ENCODE measurements at places on chromosomes 2 and 18.

GRCh38 chr18:21196426-21196825 is 45.6 kb upstream of the GREB1L start:
- DNase-seq = no peak

DNA sequence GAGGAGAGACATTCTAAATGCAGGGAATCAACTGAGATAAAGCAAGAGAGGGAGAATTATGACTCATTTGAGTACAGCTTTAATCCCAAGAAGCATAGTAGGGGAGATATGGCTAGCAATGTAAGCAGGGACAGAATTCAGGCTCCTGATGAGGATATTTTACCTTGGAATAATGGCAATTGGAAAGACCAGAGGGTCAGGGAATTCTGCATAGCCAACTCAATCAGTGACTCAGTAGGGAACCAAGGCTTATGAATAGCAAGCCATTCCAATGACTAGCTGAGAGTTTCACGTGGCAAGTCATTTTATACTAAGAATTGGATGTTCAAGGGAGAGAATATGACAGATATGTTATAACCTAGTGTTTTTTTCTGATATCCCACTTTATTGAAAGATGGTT is 563.8 kb upstream of the NETO1 start:
- DNase-seq = no peak

DNA sequence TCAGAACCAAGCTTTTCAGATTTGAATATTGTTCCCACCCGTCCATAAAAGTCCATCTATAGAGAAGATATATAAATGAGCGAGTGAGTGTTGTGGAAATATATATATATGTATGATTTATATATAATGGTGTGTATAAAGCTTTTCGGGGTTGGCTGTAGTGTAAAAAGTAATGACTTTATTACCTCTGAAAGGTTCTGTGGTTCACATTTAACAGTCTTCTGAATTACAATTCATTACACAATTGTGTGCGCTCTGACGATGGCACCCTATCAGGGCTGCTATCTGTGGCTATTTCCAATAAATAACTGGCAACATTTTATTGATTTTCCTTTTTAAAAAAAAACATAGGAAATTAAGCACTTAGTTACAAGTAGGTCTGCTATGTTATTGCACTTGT is 2.7 kb upstream of the BCL11A start:
- no peak for DNase-seq

DNA sequence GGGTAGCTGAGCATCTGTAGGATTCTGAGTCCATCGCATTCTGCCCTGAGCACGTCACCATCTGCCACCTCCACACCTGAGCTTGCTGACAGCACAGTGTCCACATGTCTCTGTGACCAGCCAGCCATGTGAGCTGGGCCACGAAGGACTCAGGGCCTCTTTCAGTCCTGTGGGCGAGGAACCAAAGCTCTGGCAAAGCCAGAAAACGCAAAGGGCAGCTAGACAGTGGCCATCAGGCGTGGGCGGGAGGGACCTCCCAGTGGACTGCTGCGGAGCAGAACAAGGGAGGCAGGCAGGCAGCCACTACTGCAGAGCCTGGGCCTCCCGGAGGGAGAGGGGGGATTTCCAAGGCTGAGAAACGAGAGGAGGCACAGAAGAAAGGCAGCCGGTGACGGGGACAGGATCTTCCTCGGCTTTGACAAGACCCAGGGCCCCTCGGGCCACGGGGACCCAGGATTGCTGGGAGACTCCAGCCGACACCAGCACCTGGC is 274.6 kb upstream of the SALL3 start:
- no peak for DNase-seq

GRCh38 chr2:225937625-225938187 is 538.2 kb downstream of the NYAP2 start:
- no peak for DNase-seq

- no peak for DNase-seq
Observed at GRCh38 chr2:33015421-33016142, 68.8 kb downstream of the LTBP1 start.

DNA sequence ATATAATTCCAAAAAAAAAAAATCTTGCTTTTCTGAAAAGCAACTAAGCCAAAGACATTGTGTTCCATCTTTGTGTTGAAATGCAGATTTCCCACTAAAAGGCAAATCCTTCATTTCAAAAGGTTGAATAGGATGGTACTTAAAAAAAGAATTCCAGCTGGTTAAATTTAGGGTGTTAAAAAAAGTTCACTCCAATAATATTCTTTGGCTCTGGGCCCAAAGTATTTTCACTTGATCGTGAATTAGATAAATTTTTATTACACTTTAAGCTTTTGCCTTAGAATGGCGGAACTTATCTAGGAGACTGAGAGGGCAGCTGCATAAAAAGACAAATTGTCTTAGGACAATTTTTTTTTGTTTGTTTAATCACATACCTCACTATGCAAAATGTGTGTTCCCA is 79.2 kb downstream of the BCL11A start:
- no peak for DNase-seq

DNA sequence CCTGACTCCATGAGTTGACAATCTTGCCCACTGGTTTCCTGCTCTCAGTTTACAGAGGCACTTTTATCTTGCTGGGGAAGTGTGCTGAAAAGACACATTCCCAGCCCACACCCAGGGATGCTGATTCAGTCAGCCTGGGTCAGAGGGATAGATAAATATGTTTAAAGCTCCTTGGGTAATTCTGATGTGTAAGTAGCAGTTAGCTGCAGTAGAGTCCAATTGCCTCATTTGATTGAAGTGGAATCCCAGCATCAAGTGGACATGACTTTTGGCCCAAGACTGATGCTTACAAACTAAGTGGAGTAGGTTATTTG is 29.4 kb downstream of the PSD4 start:
- DNase-seq = no peak

DNA sequence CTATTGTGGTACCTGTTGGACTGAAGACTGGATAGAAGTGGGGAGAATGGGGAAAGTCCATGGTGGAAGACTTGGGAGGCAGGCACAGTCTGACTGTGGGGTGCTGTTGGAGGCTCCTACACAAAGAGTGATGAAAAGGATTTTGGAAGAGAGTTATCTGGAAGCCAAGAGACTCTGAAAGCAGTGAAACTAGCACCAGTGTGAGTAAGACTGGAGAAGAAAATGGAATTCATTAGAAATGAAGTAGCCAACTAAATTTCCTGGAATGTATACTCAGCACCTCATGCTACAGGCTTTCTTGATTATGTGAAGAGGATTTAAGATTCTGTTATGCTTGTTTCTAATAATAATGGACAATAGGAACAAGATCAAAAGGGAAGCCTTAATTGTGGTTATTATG is 27.7 kb downstream of the ELP2 start:
- DNase-seq = no peak

DNA sequence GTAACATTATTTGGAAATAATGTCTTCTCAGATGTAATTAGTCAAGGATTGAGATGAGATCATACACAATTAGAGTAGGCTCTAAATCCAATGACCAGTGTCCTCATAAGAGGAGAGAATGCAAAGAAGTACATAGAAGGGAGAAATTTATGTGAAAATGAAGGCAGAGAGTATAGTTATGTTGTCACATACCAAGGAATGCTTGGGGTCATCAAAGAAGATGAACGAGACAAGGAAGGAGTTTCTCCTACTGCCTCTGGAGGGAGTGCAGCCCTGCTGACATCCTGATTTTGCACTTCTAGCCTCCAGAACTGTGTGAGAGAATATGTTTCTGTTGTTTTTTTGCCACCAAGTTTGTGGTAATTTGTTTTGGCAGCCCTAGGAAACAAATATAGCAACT is 100.1 kb downstream of the GALNT13 start:
- DNase-seq = no peak

- no peak for DNase-seq
Observed at GRCh38 chr18:7658701-7659100, 91.6 kb downstream of the PTPRM start.

- no peak for DNase-seq
Observed at GRCh38 chr2:97714950-97715652, 1.7 kb downstream of the ZAP70 start.

DNA sequence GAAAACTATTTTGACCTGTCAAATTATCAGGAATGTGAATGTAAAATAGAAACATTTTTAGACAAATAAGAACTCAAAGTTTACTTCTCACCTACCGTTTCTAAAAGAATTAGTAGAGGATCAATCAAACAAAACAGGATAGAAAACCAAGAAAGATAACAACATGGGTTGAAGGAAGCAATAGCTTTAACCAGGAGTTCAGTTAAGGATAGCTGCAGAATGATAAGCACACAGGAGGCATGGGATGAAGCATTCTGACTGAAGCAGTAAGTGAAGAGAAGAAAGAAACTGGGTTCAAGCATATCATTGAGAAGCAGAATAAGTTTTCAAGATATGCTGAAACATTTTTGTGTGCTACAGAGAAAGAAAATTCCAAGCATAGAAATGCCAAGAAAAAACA is 52.3 kb downstream of the TWSG1 start:
- DNase-seq = no peak

DNA sequence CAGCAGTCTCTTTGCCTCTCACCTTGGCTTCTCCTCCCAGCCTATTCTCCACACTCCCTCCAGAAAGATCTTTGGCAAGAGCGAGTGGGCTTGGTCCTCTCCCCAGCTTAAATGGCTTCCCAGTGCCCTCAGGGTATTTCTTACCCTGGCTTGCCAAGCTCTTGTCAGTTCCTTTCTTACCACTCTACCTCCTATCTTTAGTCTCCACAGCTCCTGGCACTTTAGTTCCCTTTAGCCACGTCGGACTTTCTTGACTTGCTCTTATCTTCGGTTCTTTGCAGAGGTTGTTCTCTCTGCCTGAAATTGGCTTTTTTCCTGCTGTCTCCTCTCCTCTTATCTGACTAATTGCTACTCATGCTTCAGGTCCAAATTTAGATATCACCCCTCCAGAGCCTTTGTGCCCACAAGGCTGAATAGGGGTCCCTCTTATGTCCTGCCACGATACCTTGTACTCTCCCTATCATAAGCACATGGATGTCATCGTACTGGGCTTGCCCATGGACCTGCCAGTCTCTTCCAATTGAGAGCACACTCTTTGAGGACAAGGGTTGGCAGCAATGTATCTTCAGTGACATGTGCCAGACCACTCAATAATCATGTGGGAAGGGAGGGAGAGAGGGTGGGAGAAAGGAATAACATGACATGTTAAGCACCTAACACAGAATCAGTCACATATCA is 131.7 kb upstream of the CTAGE1 start:
- no peak for DNase-seq

DNA sequence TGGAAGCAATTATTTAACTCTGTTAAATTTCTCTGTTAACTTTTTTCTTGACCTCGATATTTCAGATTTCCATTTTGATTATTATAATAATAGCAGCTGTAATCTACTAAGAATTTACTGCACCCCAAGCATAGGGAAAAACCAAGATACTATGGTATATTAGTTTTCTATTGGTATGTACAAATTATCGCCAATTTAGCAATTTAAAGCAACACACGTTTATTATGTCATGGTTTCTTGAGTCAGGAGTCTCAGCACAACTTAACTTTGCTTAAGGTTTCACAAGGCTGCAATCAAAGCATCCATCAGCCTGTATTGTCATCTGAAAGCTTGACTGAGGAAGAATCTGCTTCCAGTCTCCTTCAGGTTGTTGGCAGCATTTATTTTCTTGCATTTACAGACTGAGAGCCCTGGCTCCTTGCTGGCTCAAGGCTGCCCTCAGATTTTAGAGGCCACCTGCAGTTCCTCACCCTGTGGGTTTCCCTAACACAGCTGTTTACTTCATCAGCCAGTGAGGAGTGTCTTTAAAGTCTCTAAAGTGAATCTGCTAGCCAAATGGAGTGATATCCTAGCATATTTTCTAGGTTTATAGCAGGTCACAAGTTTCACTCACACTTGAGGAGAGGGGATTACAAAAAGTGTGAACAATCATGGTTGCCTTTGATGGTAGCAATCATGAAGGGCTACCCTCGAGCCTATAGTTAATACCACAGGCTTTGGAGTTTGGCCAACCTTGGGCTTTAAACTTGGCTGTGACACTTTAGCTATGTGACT is 4.4 kb upstream of the VPS54 start:
- no peak for DNase-seq

- no peak for DNase-seq
Observed at GRCh38 chr2:7379799-7380198, 462.6 kb downstream of the RNF144A start.

GRCh38 chr2:64485331-64485730 is 31.4 kb downstream of the LGALSL start:
- no peak for DNase-seq

DNA sequence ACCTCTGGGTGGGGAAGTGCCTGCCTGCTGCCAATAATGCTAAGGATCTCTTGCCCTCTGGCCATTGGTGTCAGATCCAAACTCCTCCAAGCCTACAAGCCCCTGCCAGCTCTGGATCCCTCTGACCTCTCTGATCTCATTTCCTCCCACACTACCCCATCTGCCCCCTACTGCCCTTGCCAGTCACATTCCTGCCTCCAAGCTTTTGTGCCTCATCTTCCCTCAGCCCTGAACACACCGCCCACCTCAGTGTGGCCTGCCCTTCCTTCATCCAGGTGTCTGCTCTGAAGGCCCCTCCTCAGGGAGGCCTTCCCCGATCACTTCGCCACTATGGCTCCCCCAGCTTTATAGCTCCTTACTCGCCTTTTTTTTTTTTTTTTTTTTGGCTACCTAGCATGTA is 161.0 kb upstream of the GLI2 start:
- no peak for DNase-seq

DNA sequence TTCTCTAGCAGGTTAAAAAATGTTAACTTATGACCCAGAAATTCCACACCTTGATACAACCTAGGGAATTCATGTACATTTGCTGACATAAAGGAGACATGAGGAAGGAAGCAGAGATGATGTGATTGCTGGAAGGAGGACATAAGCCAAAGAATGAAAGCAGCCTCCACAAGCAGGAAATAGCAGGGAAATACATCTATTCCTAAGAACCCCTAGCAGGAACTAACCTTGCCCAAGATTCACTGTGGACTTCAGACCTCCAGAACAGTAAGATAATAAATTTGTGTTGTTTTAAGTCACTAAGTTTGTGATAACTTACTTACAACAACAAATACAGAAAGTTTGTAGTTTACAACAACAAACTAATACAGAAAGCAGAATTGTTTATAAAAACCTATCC is 4.6 kb upstream of the DSG4 start:
- no peak for DNase-seq

DNA sequence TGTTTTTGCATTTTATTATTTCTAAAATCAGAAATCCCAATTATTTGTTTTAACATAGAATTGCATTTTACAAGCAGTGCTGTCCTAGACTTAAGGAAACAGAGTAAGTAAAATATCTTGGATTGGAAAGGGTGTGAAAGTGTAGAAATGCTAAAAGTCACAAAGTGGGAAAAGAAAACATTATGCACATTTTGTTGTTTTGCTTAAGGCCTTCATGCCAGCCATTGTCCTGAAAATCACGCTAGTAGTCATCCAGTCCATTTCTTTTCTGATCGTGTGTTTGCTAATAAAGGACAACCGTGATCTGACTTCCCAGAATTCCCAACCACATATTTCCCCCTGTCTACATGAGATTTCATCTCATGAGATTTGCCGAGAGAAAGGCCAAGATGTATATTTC is 199.1 kb downstream of the PTGR3 start:
- DNase-seq = no peak

GRCh38 chr2:208320686-208321085 is 54.6 kb downstream of the PIKFYVE start:
- no peak for DNase-seq

GRCh38 chr2:194116861-194117260 is 1540.2 kb upstream of the SLC39A10 start:
- no peak for DNase-seq

GRCh38 chr2:231299267-231299666 is 96.2 kb upstream of the B3GNT7 start:
- DNase-seq = no peak

Data from fibroblast of skin of left quadriceps (primary cell).